Fibroblast of skin of right biceps (primary cell): ENCODE measurements at places on chromosomes 11 and 22.

DNA sequence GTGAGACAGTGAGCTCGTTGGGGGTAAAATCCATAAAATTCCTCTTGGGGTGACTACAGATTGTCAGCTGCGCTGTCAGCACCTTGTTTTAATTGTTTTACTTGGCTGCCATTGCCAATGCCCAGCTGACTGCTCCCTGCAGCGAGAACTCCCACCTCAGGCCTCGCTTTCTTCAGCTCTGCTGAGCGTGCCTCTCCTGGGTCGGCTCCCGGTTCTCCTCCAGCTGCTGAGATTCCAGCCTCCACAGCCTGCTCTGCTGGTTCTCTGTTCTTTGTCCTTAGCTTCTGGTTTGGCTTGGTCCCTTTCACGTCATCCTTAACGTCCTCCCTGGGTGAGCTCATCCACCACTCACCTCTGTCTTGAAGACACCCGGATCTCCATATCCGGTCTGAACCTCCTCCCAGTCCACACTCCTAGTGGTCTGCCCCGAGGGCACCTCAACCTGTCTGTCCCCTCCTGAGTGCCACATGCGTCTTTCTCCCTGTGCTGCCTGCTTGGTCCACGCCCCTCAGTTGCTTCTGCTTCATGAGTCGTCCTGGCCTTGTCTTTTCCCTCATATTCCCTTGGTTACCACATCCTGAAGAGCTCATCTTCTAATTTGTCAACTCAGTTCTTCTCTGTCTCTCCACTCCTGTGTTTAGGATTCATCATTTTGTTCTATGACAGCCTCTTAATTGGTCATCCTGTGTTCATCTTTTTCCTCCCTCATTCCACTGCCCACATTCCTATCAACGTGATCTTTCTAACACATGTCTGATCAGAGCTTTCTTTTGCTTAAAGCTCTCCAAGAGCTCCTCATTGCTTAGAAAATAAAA is 35.6 kb downstream of the BMAL1 start:
- DNase-seq: peak; percentile 15

DNA sequence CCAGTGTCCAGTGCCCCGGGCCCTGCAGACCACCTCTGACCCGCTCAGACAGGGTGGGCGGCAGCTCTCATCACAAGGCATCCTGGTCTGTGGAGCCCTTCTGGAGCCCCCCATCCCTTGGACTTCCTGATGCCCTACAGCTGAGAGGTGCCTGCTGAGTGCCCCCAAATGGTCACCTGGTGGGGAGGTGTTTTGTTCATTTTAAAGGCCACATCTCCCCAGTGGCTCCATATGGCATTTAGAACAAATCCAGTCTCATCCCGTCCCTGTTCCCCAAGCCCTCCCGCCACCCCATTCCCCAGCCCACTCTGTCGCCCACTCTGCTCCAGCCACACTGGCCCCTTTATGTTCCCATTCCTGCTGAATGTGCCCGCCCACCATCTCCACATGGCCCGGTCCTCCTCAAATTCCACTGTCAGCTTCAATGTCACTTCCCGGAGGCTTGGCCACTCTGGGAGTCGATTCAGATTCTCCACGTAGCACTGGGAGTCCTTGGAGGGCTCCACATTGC is 32.8 kb downstream of the OSBPL5 start:
- no peak for DNase-seq

GRCh38 chr11:31784611-31785010 is 26.5 kb downstream of the PAX6 start:
- no peak for DNase-seq

DNA sequence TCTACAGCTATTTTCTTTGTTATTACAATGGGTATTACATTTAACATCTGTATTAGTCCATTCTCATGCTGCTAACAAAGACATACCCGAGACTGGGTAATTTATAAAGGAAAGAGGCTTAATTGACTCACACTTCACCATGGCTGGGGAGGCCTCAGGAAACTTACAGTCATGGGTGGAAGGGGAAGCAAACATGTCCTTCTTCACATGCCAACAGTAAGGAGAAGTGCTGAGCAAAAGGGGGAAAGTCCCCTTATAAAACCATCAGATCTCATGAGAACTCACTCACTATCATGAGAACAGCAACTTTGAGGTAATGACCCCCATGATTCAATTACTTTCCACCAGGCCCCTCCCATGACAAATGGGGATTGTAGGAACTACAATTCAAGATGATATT is 16.5 kb upstream of the KMT5B start:
- no peak for DNase-seq

GRCh38 chr11:64879244-64879900 is 951 bp upstream of the EHD1 start:
- DNase-seq: no peak

GRCh38 chr11:35363854-35364780 is 55.2 kb downstream of the SLC1A2 start:
- peak; percentile 86 for DNase-seq

DNA sequence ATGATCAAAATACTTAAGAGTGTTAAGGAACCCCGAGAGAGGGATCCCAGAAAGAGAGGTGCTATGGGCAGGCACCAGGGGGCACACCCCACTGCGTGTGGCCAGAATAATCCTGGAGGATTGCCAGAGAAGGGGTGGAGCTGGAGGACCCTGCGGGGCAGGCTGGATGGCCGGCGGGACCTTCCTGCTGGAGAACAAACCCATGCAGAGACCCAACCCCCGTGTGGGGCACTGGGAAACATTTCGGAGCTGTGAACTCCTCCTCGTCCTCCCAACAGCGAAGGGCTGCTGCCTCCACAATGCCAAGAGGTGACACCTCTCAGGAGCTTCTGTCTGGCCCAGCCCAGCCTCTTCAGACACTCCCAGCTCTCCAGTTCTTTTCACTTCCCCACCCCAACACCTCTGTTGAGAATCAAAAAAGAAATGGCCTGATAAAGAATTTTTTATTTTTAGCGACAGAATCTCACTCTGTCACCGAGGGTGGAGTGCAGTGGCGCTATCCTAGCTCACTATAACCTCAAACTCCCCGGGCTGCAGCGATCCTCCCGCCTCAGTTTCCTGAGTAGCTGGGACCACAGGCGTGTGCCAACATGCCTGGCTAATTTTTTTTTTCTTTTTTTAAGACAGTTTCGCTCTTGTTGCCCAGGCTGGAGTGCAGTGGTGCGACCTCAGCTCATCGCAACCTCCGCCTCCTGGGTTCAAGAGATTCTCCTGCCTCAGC is 25.6 kb downstream of the RHOD start:
- DNase-seq: peak; percentile 13

DNA sequence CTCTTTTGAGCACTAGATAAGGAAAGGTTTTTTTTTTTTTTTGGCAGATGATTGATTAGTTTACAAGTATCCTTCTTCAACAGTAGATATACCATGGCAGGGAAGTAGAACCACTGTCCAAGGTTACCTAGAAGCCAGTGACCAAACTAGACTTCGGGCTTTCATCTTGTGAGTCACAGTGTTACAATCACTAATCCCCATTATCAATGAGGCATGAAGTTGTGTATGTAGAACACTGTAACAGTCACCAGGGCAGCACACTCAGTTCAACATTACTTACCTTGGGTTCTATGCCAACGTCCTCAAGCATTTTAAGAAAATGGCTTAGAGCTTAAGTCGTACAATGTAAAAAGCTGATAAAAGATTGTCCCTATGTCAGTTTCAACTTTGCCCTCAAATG is 430.9 kb downstream of the ETS1 start:
- DNase-seq: no peak

GRCh38 chr11:46075168-46075567 is 46.1 kb downstream of the PHF21A start:
- DNase-seq: peak; percentile 65

DNA sequence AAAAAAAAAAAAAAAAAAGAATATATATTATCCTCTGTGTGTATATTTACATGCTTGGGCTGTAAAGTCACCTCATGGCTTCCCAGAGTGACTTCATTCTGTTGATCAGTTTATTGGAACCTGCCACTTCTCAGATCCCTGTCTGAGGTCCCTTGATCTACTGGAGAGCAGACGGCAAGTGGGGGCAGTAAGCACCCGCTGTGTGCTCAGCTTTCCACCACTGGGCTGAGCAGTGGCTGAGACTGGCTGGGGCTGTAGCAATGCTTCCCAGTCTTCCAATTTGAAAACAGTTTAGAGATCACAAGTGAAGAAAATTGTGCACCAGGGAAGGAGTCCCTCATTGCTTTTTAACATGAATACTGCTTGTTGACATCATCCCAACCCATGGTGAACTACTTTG is 6.9 kb upstream of the RBM4B start:
- DNase-seq: no peak
